ENCODE measurements at places on chromosomes 5 and 9.
A peak's percentile ranks its signal among the peaks of the same experiment; 100 is the strongest.

- no peak for DNase-seq
Observed at GRCh38 chr5:17238521-17239041, 21.1 kb downstream of the BASP1 start.

GRCh38 chr5:79803007-79803406, 113.4 kb downstream of the CMYA5 start:
- no peak for DNase-seq

DNA sequence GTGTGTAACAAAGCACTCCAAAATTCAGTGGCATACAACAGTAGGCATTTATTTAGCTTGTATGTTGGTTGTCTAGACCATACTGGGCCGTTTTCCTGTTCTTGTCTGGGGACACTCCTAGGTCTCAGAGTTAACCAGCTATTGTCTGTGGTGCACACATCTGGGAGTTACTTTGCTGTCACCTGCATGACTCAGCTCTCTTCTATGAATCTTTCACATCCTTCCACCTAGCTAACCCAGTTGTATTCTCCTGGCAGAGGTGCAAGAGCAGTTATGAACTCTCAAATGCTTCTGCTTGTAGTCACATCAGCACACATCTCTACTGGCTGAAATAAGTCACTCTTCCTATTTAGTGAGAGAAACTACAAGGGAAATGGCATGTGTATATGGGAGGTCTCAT, 138.1 kb downstream of the BAAT start:
- DNase-seq = peak; percentile 14

DNA sequence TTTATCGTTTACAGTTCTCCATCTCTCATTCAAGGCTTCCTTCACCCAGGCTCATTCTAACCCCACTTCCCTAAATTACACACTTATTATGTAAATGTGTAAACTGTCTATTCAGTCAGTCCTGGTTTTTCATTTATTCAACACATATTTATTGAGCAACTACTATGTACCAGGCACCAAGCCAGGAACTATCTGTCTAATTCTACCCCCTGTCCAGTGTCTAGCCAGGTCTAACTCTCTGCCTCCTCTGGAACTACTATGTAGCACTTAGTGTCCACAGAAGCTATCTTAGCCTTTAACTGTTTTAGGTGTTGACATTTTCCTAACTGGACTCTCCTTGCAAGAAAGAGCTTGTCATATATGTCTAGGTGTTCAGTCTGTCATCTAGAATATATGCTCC, 56.5 kb downstream of the PDE4D start:
- DNase-seq = no peak

- no peak for DNase-seq
Observed at GRCh38 chr9:79432485-79432884, 139.3 kb upstream of the TLE4 start.
